ENCODE measurements at places on chromosomes 1 and 21.

DNA sequence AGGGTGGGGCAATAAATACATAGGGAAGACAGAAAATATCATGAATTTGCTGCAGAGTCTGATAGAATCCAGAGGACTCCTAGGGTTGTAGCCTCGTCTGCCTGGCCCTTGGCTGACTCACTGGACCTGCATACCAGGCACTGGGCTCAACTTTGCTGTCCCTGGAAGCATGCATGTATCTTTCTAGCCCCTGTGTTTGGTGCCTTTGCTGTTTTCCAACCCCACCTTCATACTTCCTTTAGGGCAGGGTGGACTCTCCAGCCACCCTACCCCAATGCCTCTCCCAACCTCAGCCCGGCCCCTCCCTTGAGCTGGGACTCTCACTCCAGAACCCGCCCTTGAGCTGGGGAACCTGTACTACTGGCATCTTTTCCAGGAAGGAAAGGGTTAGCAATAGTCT lies 1.2 kb downstream of the RAB25 start:
- DNase-seq: no peak

GRCh38 chr1:180261030-180261429 lies 31.0 kb downstream of the LHX4 start:
- DNase-seq: no peak

DNA sequence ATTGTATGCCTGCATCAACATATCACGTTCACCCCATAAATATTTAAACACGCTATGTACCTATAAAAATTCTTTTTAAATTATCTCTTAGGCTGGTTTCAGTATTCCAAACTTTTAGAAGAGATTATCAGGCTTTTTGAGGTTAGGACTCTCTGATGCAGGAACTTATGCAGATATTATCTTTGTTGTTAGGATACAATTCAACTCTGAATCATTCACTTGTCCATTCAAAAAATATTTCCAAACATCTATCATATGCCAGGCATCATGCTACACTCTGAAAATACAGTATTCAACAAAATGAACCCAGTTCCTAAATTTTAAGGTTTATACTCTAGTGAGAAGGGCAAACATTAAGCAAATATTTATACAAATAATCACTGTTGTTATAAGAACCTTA lies 40.5 kb downstream of the ASH1L start:
- no peak for DNase-seq

- no peak for DNase-seq
Observed at GRCh38 chr1:55120538-55120937, 81.2 kb downstream of the PCSK9 start.

DNA sequence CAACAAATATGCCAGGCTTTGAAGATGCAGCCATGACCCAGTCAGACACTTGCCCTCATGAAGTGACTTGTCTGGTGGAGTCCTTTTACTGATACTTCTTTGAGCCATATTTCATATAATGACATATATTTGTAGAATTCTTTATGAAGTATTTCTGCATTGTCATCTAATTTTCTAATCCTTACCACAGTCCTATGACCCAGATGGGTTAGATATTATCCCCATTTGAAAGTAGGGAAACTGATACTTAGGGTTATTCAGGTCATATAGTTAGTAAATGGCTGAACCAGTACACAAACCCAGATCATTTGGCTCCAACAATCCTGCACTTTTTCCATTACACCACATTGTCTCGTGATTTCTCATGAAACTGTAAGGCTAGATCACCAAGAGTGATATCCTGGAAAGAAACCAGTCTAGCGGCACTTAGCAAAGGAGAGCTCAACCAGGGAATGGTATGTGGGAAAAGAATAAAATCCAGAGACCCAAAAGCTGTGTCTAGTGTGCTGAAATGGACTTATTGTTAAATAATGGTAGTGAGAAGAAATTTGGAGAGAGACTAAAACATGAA lies 49.6 kb downstream of the ZFYVE9 start:
- DNase-seq: no peak

GRCh38 chr1:15949453-15950245 lies 26.3 kb downstream of the ZBTB17 start:
- DNase-seq: peak; percentile 85

DNA sequence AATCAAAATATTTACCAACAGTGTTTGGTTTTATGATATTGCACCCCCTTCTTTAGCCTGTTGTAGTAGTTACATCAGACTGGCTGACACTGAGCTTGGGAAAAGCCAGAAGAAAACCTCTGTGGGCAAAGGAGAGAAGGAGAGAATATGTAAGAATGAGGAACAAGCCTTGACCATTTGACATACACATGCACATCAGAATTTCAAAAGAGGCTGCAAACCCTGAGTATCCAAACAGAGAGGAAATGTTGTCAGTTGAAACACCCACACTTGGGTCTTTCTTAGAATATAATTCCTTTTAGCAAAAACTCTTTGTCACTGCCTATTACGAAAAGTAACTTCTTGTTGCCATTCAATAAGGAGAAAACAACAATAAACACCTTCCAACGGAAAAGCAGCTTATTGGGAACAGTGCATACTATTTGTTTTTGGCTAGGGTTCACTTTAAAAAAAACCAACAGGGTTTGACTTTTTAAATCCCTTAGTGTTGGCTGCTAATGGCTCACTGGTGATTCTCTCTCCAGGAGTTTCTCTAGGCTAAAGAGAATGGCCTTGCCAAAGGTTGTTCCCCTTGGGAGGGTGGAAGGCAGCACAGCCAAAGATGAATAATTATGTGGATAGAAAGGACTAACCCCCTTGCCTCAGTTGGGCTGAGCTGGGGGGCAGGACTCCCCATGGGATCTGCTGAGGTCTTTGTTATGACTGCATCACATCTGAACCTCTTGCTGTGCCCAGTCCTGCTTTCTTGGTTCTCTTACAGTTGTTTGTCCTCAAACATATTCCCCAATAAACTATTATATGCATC lies 48.9 kb downstream of the GORAB start:
- no peak for DNase-seq

DNA sequence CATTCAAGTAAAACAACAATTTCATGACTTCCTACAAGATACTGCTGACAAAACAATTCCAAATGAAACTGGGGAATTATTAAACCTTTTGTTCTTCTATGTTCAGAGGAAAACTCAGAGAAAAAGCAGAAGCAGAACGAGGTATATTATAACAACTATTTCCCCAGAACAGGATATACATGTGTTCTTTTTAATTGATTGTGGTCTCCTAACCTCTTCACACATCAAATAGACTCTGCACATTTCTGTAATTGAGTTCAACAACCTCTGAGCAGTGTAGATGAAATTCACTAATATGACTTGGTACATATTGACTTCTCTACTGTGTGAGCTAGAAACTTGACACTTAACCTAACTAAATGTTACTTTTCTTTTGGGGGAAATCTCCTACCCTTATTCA lies 584.2 kb downstream of the NEGR1 start:
- DNase-seq: no peak

DNA sequence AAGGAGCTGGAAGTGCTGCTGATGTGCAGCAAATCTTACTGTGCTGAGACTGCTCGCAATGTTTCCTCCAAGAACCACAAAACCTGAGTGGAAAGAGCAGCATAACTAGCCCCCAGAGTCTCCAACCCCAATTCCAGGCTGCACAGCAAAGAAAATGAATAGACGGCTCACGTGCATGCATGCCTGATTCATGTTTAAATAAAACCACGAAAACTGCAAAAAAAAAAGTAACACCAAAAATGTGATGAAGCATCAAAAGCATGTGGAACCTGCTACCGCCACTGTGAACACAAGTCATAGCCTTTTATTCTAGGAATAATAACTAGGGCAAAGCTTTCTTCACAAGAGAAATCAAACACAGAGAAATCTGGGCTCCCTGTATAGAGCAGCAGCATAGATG lies 9.6 kb upstream of the TRNP1 start:
- no peak for DNase-seq

DNA sequence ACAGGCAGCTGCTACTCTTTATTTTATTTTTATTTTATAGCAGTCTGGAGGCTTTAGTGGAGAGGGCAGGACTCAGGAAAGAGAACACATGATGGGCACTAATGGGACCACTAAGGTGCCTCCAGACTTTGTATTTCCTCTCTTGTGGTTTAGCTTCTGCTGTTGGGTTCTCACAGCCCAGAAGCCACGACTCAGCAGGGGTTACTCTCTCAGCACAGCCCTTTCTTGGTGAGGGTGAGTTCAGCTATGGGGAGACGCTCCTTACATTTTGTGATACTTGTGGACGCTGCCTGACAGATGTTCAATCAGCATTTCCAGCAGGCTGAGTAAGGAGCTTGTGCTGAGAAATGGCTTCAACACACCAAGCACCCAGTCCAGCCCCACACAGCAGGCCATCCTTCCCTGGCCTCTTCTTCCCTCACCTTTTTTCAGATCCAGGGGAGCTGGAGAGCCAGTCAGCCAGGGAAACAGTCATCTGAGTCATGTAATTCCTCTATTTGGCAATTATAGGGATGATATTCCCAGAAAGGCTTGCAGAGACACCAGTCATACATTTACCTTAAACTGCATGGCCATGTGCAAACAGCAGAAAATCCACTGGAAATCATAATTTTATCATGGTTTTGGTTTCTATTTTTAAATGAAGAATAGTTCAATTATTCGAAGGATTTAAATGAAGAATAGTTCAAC lies 53.2 kb upstream of the RAB3GAP2 start:
- DNase-seq: no peak
